ENCODE measurements at places on chromosomes 11 and 22.

- DNase-seq: no peak
Measured at GRCh38 chr11:93500759-93501158, 42.4 kb downstream of the SMCO4 start.

DNA sequence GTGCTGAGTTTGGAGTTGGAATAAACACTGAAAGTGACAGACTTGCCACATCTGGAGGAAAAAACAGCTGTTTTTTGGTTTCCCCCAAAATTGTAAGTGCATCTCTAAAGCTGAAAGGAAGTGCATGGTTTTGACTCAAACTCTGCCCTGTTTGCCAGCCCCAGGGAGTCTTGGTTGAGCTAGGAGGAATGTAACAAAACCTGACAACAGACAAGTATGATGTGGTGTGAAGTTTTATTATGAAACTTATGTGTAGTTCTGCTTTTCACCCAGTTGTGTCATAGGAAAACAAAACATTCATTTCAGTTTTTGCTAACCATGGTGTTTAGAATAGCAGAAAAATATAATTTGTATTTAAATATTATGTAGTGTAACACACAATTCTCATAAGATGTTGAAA is 31.7 kb upstream of the PDE3B start:
- no peak for DNase-seq

DNA sequence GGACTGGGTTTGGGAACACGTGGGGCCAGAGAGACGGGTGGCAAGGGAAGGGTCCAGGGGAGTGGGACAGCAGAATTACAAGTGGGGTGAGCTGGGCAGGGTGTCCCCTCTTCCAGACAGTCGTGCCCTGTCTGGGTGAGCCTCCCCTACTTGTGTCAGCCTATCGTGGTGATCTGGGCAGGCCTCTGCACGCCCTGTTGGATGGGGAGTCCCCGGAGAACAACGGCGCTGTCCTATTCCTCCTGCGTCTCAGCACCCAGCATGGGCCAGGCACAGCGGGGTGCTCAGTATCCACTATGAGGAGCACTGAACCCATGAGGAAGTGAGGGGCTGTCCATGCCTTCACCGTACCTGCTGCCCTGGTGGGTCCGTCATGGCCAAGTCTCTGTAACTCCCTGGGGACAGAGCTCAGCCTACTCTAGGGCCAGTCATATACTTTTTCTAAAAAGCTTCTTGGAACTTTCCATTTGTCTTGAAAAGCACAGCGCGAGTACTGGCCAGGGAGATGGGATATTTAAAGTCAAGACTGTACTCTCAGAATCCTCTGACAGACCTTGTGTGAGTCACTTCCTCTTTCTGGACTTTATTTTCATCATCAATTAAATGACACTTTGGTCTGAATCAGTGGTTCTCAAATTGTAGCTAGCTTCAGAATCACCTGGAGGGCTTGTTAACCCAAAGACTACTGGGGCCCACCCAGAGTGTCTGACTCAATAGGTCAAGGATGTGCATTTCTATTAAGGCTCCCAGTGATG is 81.7 kb upstream of the NECTIN1 start:
- no peak for DNase-seq

GRCh38 chr11:91947215-91947820 is 277.3 kb upstream of the FAT3 start:
- no peak for DNase-seq

DNA sequence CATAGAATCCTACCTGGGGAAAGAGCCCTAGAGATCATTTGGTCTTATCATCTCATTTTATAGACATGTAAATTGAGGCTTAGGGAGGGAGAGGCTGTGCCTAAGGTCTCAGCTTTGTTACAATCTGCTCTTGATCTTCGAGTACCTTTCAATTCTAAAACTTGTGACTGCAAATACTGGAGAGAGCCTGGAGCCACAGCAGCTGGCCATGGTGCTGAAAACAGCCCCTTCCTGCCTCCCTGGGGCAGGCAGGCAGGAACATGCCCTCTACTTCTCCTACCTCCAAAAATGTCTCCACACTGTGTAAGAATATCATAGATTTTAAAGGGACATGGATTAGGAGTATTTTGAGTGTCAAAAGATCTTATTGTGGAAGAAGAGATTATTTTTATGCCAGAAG is 52.2 kb downstream of the C22orf42 start:
- no peak for DNase-seq

GRCh38 chr22:47835726-47836125 is 1073.3 kb downstream of the TBC1D22A start:
- no peak for DNase-seq

DNA sequence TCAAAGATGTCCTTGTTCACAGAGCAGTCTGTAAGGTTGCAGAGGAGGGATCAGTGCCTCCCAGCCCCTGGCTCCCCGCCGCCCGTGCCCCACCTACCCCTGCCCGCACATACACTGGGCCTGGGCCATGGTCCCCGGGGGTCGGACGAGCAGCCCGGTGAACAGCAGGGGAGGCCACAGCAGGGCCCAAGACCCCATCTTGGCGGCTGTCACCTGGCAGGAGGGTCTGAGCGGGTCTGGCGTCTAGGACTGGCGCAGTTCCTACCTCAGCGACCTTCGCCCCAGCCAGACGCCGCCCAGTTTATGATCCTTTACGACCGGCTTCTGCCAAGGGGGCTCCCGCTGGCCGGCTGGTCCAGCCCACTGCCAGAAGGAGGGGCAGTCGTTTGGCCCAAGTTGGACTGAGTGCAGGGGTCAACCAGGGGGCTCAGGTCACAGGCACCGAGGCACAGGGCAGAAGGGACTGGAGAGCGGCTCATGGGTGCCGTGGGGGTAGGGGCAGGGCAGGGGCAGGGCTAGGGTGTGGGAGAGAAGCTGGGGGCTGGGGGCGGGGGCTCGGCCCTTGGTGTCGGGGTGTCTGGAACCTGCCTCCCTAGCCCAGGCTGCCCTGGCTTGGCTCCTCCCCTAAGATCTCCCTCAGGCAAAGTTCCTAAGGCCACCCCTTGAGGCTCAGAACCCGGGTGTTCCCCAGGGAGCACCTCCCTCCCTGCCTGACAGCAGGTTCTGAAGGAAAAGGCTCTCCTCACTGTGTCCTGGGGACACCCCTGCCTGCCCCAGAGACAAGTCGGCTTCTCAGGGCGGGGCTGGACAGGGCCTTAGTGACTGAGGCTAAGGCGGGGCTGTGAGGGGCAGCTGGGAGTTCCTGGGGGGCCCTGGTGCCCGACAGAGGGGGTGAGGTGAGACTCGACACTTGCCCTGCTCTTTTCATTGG is at the start of gene CDHR5:
TSS of gene CDHR5 (minus strand) at position 251 of the 931 bp plus-strand sequence. CDS start at position 198, 53 bp downstream.
- DNase-seq: no peak

DNA sequence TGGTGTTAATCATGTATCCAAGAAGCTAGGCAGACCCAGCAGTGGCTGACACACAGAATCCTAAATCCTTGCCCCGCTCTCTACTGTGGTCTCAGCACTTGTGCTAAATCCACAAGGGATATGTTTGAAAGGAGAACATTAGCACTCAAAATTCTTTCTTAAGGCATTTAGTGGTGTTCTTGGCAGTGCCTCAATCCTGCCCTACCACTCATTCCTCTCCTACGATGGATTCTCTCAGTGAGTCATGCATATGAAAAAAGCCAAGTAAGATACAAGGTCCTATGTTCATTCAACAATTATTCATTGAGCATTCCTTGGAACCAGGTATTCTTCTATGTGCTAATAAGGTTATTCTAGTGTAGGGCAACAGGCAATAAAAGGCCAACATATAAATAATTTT is 31.2 kb downstream of the RRP8 start:
- DNase-seq: no peak

DNA sequence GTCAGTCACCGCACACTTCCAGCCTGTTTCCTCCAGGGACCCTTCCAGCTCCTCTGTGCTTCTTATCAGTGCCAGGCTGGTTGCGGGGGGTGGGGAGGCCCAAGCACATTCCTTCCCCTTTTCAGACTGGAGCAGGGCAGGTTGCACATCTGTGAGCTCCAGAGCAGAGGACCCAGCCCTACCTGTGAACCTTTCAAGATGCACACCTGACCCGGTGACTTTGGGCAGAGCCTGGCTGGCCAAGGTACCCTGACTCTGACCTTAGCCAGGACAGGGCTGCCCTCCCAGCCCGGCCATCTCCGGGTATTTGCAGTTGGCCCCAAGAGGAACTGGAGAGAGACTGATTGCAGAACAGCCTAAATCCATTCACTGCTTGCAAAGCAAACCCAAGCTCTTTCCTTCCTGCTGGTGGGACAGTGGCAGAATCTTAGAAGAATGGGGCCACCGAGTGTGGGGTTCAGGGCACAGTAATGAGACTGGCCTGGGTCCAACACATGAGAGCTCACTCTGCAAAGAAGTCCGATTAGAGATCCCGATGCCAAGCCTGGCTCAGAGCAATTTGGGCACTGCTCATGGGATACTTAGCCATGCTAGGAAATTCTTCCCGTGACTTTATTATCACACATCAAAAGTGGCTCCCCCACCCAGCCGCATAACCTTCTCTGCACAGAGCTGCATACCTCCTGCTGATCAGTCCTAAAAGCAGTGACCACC is 64.7 kb upstream of the CCND1 start:
- no peak for DNase-seq

DNA sequence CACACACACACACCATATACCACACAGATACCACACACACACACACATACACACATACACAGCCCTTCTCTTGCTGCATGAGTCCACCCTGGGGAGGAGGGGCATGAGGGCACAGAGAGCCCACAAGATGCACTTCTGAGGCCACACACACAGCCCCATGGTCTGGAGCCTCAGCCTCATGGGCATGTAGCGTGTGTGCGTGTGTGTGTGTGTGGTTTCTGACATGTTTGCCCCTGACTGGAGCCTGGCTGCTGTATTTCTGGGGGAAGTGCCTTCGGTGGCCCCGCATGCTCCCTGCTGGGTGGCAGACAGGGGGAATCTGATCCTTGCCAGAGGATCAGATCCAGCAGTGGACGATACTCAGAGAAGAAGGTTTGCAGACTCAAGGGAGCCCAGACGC is 97.0 kb upstream of the PRR5 start:
- DNase-seq: no peak

GRCh38 chr11:20966489-20966888 is 297.1 kb downstream of the NELL1 start:
- no peak for DNase-seq

DNA sequence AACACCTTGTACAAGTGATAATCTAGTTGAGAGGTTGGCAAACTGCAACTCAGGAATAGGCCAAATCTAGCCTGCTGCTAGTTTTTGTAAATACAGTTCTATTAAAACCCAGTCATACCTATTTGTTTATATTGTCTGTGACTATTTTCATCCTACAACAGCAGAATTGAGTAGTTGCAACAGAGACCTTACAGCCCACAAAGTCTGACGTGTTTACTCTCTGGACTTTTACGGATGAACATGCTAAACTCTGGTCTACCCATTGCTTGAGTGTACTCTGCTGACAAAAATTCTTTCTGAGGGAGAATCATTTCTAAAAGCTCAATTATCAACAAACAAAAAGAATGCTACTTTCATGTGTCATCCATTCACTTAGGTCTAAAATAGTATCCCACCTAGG is 287.0 kb downstream of the DYNC2H1 start:
- DNase-seq: no peak

GRCh38 chr11:46930089-46930488 is 6.5 kb upstream of the CSTPP1 start:
- DNase-seq: no peak

- DNase-seq: no peak
Measured at GRCh38 chr11:23570828-23571227, 710.6 kb upstream of the CCDC179 start.

- no peak for DNase-seq
Measured at GRCh38 chr11:22703040-22703439, 36.6 kb downstream of the GAS2 start.

DNA sequence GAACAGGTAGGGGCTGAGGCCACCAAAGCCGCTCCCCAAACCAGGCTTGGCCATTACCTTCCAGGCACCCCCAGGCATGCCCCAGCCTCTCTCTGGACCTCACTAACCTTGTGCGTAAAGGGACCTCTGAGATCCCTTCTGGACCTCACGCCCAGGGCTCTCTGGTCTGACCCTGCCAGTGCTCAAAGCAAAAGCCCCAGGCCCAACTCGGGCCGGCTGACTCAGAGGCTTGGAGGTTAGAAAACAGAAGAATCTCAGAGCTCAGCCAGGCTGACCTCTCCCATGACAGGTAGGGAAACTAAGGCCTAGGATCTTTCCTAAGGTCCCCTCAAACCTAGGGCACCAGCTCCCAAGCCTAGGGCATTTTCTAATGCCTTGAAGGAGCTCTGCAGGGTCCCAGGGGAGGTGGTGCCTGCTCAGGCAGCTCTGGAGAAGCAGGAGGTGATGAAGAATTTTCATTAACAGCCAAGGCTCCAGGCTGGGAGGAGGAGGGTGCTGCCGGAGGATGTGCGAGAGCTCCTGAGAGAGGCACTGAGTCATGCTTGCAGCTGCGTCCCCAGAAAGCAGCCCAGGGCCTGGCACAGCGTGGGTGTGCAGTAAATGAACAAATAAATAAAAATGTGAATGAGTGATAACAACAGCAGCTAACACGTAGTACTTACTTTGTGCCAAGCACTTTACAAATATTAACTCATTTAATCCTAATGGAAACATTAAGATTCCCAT is 25.6 kb downstream of the ARRB1 start:
- no peak for DNase-seq

DNA sequence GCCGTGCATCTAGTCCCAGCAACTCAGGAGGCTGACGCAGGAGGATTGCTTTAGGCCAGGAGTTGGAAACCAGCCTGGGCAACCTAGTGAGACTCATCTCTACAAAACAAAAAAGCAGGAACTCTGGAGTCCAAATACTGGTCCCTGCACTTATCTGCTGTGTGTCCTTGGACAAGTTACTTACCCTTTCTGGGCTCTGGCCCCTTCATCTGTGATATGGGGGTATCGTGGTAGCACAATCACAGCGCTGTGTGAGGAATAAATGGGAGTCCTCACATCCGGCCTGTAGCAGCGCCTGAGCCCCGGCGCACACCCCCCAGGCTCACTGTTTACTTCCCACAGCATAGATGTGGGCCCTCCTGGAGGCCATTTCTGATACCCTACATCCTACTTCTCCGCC is 44.2 kb upstream of the MYH9 start:
- DNase-seq: no peak

GRCh38 chr11:76664578-76665061 is 5.9 kb downstream of the LRRC32 start:
- DNase-seq: no peak

DNA sequence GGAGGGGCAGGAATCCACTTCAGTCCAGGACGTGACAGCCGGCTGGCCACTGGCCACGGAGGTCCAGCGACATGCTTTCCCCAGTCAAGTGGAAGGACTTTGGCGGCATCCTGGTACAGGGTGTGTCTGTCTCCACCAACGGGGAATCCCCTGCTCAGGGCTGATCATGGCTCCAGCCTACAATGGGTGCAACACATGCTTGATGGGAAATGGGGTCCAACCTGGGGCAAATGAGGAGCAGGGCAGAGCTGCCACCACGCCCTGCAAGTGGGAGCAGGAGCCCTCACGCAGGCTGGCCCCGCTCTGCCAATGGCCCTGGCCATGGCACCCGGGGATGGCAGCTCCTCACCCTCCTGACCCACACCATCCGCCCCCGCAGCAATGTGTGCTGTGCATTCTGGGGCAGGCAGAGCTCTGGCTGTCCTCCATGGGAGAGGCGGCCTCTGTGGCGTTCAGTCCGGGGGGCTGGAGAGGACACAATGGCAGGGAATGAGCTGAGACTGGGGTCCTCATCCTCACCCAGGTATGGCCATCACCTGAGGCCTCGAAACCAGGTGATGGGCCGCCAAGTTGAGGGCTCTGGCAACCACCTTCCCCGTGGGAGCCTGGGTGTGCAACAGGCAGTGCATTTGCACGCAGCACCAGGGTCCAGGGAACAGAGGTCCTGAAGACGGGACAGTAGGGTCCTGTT is 5.8 kb upstream of the SEPTIN5 start:
- DNase-seq: no peak

- DNase-seq: no peak
Measured at GRCh38 chr11:123434911-123435310, 4.8 kb downstream of the GRAMD1B start.

GRCh38 chr11:8008212-8008611 is 21.1 kb downstream of the EIF3F start:
- no peak for DNase-seq

Data from GM06990 (cell line).